Aorta (tissue), 5 donors: ENCODE measurements at places on chromosomes 1 and 21. TPM values are rescaled to one million over a fixed set of nuclear protein-coding genes. Genes with fewer than 3 reads are reported as not detected.
A peak's percentile ranks its signal among the peaks of the same experiment; 100 is the strongest.

DNA sequence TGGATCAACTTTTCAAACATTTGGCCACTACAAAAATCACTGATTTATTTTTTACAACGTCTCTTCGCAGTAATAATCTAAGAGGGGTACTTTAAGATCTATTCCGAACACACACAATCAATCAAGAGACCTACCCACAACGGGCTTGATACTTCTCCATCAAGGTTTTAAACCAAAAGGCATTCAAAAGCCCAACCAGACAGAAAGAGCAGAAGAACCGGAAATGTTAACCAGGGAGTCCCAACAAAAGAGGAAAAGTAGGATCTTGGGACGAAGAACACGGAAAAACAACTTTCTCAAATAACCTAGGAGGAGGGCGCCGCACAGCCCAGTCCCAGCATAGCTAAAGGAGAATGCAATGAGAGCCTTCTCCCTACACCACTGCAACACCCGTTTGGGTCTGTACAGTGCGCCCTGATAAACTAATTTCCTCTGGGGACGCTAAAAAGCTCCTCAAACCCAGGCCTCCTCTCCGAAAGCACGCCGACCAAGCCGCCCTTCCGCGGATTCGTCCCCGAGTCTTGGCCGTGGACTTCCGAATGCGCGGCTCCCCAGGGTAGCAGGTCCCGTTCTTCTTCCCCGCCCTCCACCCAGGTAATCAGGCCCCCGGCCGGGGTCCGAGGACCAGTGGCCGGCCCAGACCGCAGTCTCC, 623 bp downstream of the RPL22 start:
- no peaks in the 10 kb centered on the region for H3K27me3 ChIP-seq
- H3K4me3 ChIP-seq, result peak overlapping the region; percentile 61
- H3K4me1 ChIP-seq, result no peaks in the 10 kb centered on the region
- DNase-seq, result no peak

Gene MRAP
- polyA plus RNA-seq, result 0.38 TPM

GRCh38 chr1:181139631-181140061, 51.1 kb downstream of the IER5 start:
- no peaks in the 10 kb centered on the region for H3K4me1 ChIP-seq
- H3K4me3 ChIP-seq, result no peak overlapping the region

Gene DR1
- 15.3 TPM for polyA plus RNA-seq

DNA sequence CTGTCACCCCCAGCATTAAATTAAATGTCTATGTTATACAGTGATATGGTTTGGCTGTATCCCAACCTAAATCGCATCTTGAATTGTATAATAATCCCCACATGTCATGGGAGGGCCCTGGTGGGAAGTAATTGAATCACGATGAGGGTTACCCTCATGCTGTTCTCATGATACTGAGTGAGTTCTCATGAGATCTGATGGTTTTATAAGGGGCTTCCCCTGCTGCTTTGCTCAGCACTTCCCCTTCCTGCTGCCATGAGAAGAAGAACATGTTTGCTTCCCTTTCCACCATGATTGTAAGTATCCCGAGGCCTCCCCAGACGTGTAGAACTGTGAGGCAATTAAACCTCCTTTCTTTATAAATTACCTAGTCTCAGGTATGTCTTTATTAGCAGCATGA, 445.7 kb downstream of the MRPL39 start:
- H3K4me1 ChIP-seq, result no peaks in the 10 kb centered on the region
- no peaks in the 10 kb centered on the region for H3K27me3 ChIP-seq
- DNase-seq, result no peak
- H3K27ac ChIP-seq, result no peak overlapping the region
- H3K36me3 ChIP-seq, result no peaks in the 10 kb centered on the region

DNA sequence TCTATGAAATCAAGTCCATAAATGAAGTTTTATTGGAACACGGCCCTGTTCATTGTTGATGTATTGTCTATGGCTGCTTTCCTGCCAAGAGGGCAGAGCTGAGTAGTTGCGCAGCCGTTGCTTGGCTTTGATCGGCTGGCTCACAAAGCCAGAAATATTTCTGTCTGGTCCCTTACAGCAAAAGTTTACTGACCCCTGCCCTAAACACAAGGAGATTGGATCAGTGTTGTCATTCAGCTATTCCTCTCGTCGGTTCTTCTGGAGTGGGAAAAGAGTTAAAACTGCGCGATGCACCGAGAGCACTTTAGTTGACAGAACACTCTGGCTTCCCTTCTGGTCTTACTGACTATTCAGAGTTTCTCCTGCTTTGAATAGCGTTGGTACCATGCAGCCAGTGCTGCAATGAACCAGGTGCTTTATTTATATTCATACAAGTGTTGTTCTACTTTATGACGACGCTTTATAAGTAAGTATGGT, 868 bp downstream of the ZBTB40 start:
- H3K4me1 ChIP-seq, result no peaks in the 10 kb centered on the region
- H3K36me3 ChIP-seq, result no peaks in the 10 kb centered on the region
- H3K27me3 ChIP-seq, result no peaks in the 10 kb centered on the region
- peak overlapping the region; percentile 68 for H3K27ac ChIP-seq

- H3K36me3 ChIP-seq, result no peaks in the 10 kb centered on the region
- no peak for DNase-seq
- H3K27ac ChIP-seq, result no peak overlapping the region
- no peak overlapping the region for H3K4me3 ChIP-seq
Observed at GRCh38 chr1:20191266-20191825, 5.0 kb upstream of the PLA2G2C start.

DNA sequence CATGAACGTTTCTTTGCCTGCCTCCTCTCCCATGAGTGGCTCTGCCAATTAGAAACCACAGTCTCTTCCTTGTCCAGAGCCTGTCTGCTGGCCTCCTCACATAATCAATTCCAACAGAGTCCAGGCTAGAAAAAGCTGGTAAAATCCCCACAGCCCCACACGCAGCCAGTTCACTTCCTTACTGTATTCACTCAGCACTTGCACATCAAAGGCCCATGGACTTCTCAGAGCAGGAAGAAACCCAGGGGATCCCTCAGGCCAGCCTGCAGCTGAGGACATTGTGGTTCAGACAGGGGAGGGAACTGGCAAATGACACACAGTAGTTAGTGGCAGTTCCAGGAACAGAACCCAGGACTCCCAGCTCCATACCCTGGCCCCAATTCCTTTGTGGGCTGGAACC, 171.6 kb upstream of the EDN2 start:
- H3K36me3 ChIP-seq, result no peaks in the 10 kb centered on the region
- DNase-seq, result peak; percentile 47
- no peaks in the 10 kb centered on the region for H3K27me3 ChIP-seq
- no peaks in the 10 kb centered on the region for H3K4me1 ChIP-seq
- no peak overlapping the region for H3K4me3 ChIP-seq

DNA sequence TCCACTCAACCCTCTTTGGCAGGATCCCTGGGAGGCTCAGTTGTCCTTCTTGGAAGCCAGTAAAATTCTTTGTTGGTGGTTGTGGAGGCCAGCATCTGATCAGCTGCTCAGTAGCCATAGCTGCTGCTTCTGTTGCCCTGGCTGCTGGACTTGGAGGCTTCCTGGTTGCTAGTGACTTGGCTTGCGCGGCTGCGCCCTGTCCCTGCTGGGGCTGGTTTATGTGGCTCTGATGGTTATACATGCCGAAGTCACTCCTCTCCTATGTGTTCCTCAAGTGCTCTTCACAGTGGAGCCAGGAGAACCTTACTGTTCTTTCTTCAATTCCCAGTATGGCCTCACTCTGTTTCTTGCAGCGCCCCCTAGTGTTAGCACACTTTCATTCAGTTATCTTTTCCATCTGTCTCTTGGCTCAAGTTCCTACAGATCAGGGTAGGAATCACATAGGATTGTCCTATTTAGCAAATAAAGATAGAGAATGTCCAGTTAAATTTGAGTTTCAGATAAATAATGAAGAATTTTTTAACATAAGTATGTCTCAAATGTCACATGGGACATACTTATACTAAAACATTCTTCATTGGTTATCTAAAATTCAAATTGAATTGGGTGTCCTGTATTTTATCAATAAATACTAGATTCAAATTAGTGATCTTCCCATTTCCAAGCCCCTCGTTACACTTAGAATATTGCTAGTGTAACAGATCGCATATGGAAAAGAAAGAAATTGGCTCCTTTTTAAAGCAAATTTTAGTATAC, 176.5 kb downstream of the TGFB2 start:
- peak; percentile 63 for DNase-seq
- no peaks in the 10 kb centered on the region for H3K4me1 ChIP-seq
- H3K36me3 ChIP-seq, result no peaks in the 10 kb centered on the region
- H3K4me3 ChIP-seq, result no peak overlapping the region
- no peaks in the 10 kb centered on the region for H3K27me3 ChIP-seq

DNA sequence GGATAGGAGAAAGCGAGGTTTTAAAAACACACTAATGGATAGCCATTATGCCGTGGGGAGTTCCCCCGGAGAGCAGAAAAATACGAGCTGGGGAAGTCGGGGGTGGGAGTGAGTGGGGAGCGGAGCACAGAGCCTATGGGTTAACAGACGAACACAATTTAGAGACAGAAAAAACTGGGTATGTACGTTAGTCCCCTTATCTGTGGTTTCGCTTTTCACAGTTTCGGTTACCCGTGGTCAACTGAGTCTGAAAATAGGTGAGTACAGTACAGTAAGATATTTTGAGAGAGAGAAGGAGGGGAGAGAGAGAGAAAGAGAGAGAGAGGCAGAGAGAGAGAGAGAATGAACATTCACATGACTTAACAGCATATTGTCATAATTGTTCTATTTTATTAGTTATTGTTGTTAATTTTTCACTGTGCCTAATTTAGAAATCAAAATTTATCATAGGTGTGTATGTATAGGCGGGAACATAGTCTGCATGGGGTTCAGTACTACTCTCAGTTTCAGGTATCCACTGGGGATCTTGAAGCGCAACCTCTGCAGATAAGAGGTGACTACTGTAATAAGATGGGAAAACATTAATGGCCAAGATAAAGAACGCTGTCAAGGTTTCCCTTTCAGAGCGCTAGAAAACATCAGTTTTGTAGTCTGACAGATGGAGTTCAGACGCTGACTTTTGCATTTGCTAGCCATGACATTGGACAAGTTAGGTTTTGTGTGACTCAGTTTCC, 125.6 kb upstream of the LMO4 start:
- no peaks in the 10 kb centered on the region for H3K4me1 ChIP-seq
- H3K27me3 ChIP-seq, result no peaks in the 10 kb centered on the region
- no peak overlapping the region for H3K27ac ChIP-seq
- H3K36me3 ChIP-seq, result no peaks in the 10 kb centered on the region
- H3K4me3 ChIP-seq, result peak overlapping the region; percentile 30
- DNase-seq, result no peak

Gene LCE3A
- polyA plus RNA-seq, result not detected

DNA sequence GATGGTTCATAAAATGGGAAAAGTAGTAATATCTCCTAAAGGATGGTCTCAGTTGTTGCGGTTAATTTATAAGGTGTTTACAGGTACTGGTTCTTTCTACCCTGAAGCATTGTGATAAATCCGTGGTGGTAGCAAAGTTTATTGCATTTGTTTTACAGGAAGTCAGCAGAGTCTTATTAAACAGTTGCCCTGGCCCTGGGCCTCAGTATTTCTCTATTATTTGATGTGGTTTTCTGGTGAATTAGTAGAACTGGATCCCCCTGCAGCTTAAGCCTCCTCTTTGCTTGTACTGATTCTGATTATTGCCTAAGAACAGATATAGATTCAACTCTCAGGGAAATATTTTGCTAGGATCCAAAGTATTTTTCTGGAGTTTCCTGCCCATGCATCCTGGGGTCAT, 76.4 kb upstream of the CD55 start:
- H3K4me3 ChIP-seq, result no peak overlapping the region
- DNase-seq, result no peak
- no peaks in the 10 kb centered on the region for H3K27me3 ChIP-seq
- H3K4me1 ChIP-seq, result no peaks in the 10 kb centered on the region
- H3K36me3 ChIP-seq, result no peaks in the 10 kb centered on the region

Gene BEND5
- 7.5 TPM for polyA plus RNA-seq

DNA sequence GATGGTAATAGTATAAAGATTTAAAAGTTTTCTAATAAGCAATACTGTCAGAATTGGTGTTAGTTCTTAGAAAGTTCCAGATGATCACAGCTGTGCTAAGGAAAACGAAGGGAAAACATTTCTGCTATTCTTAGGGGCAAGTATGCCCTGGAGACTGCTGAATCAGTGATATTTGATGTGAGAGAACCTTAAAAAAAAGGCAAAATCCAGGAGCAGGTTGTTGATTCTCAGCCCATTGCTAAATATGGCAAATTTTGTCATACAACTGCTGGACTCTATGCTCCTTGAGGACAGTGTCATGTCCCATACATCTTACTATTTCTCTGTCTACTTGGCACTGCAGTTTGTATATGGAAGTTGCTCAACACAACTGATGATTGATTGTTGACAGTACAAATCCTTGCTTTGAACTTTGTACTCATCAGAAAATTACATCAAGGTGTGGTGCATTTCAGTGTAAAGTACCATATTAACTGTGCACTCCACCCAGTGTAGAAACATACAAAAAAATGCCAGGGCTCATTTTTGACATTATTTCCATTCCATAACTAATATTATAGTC, 10.9 kb downstream of the CRCT1 start:
- no peak overlapping the region for H3K4me3 ChIP-seq
- H3K27ac ChIP-seq, result no peak overlapping the region
- H3K4me1 ChIP-seq, result no peaks in the 10 kb centered on the region
- no peaks in the 10 kb centered on the region for H3K27me3 ChIP-seq
- DNase-seq, result no peak

DNA sequence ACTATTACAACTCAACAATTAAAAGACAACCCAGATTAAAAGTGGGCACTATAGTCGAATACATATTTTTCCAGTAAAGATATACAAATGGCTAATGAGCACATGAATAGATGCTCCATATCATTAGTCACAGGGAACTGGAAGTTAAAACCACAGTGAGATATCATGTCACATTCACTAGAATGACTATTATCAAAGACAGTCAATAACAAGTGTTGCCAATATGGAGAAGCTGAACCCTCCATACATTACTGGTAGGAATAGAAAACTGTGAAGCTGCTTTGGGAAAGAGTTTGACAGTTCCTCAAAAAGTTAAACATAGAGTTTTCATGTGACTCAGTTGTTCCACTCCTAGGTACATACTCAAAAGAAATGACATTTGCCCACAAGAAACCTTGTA, 30.6 kb upstream of the MRPS6 start:
- no peaks in the 10 kb centered on the region for H3K4me1 ChIP-seq
- H3K36me3 ChIP-seq, result no peaks in the 10 kb centered on the region
- H3K4me3 ChIP-seq, result no peak overlapping the region
- no peak overlapping the region for H3K27ac ChIP-seq
- H3K27me3 ChIP-seq, result no peaks in the 10 kb centered on the region

Gene C4BPA
- not detected for polyA plus RNA-seq

Gene SLC5A3
- polyA plus RNA-seq, result 3.2 TPM

GRCh38 chr1:205851993-205852392, 2.1 kb upstream of the PM20D1 start:
- H3K27ac ChIP-seq, result no peak overlapping the region
- DNase-seq, result no peak
- no peak overlapping the region for H3K4me3 ChIP-seq
- no peaks in the 10 kb centered on the region for H3K4me1 ChIP-seq
- no peaks in the 10 kb centered on the region for H3K36me3 ChIP-seq

Gene RIPPLY3
- not detected for polyA plus RNA-seq

DNA sequence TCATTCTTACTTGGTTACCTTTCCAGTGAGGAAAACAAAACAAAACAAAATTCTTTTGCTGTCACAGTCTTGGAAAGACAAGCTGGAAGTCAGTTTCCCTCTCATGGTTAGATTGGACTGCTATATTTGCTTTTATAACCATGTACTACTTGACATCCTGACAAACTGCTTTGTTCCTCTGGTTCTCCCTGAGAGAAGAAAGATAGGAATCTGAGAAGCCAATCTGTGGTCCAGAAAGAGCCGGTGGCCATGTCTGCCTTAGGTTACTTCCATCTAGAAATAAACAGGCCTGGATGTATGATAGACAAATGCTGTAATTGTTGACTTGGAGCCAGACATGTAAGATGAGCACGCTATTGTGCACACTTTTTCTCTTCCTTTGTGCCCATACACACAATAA, 330.0 kb downstream of the BRINP3 start:
- no peaks in the 10 kb centered on the region for H3K36me3 ChIP-seq
- no peaks in the 10 kb centered on the region for H3K4me1 ChIP-seq
- H3K4me3 ChIP-seq, result no peak overlapping the region
- DNase-seq, result no peak
- H3K27ac ChIP-seq, result no peak overlapping the region
